Activated effector memory CD4-positive, alpha-beta T cell treated with Interleukin-2 at 50 U/mL for 16 hours (primary cell): ENCODE measurements at places on chromosomes 7 and 10.

GRCh38 chr10:122674781-122675180, 24.9 kb downstream of the C10orf120 start:
- DNase-seq = no peak

DNA sequence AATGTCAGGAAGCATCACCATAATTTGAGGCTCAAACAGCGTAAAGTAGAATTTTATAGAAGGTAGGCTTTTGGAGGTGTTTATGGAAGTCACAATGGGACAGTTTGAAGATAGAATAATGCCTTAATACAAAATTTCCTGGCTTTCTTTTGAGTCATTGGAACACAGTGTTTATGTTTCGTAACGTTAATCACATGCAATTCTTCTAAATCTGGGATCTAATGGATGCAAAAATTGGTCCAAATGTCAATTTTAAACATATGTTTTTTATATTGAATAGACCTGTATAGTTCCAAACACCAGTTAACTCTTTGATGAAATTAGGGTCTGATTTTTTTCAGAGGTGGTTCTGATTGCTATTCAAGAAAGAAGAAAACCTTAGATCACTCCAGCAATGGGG, 86.5 kb upstream of the HPS1 start:
- DNase-seq = no peak

DNA sequence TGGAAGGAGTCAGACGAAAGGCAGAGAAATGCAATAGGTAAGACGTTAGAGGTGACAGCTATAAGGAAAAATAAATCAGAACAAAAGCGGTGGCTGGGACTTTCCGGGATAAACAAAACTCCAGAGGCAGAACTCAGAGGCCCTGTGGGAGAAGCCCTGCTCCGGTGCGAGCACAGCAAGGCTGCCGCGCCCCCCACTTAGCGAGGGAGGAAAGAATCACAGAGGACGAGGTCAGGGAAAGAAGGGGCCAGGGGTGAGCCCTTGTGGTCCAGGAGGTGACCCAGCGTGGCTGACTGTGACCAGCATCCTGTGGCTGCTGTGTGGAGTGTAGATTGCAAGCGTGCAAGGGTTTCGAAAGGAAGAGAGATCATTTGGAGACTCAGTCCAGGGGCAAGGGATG, 591.8 kb upstream of the ADARB2 start:
- DNase-seq = no peak

GRCh38 chr7:14551310-14551709, 351.2 kb downstream of the DGKB start:
- DNase-seq = no peak

GRCh38 chr7:76262683-76263402, 39.6 kb upstream of the HSPB1 start:
- DNase-seq = no peak

- no peak for DNase-seq
Observed at GRCh38 chr7:131090886-131091692, 236.6 kb upstream of the MKLN1 start.

GRCh38 chr7:105827151-105827875, 49.1 kb downstream of the ATXN7L1 start:
- no peak for DNase-seq

- DNase-seq = no peak
Observed at GRCh38 chr7:104982308-104983075, 31.5 kb upstream of the KMT2E start.

DNA sequence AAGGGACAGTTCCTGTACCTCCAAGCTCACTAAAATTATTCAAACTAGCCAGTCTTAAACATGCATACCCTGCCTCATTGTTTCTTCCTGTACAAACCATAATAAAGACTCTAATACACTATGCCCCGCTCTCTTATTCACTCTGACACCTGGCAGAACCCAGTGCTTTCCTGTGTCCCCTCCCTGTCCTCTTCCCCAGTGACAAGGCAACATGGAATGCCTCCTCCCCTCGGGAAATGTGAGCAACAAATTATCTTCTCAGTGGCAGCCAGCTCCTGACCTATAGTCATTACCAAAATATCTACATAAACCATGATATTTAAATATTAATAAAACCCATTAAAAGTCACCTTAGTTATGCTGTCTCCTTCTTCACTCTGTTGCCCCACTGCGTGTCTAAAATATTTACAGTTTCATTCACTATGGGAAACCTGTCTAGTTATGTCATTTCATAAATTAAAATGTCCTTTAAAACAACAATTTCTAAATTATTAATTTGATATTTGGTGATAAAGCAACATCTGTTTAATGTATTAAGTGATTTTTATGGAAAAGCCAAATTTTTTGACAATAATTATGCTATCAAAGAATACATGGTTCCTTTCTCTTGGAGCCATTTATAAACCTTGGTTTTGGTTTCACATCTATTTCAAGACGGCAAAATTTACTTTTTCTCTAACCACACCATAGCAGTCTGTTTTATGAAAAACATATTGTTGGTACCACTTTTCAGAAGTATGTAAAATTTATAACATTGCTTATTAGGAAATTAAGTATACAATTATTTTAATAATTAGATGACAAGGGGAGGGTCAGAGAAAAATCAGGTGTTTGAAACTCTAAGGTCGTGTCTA, 1355.2 kb downstream of the XPNPEP1 start:
- no peak for DNase-seq

DNA sequence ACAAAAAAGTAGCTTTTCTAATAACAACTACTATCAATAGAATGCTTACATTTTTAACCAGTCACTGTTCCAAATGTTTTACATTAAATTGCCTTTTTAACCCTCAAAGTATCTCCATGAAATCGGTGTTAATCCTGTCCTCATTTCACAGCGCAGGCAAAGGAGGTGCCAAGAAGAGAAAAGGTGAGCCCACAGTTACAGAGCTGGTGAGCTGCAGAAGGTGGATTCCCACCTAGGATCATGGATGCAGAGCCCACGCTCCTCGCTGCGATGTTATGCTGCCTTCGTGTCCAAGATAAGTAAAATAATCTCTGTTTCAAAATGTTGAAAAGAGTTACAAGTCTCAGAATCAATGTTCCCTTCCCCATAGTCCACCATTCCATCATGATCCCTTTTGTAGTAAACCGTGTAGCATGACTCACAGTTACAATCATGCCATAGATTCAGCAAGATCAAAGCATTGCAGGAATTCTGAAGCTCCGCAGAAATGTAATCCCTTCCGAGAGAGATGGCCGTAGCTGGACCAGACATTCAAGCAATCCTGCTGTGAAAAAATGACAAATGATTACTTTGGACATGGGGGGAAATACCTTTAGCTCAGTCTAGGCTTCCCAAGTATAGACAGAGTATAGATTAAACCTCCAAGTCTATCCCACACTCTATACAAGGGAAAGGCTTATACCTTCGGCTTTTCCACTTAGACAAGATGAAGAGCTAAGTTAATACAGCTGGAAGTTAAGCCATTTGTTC, 394.7 kb upstream of the AKR1E2 start:
- DNase-seq = no peak

DNA sequence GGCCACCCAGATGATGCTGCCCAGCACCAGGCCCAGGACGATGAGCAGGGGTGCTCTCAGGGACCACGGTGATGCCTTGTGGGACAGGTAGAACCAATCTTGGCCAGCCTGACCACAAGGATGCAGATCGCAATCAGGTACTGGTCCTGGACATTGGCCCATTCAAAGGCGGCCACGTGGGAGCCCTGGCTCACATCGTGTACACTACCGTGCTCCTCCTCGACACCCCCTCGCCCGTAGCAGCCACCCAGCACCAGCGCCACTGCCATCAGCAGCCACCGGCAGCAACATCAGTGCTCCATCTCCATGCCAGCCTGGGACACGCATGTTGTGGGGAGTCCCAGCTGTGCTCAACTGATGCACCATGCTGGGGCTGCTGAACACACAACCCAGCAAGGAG, 39.0 kb downstream of the AGAP6 start:
- DNase-seq = no peak

DNA sequence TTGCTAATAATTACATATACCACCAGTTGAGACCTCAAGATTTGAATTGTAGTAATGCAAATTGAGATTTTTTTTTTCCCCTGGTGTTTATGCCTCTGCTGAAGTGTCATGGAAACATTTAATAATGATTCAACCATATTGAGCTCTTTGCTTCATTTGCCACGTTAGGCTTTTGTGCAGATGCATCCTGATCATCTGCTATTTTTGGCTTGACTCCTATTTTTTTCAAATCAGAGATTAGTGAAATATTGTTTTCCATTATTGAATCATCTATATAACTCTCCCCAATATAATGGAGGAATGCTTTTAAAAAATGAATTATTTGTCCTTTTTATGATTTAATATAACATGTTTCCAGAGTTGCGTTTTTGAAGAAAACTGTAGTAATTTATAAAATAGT, 115.1 kb downstream of the SRI start:
- no peak for DNase-seq
